ENCODE measurements at places on chromosomes 2 and 18.

GRCh38 chr18:54157646-54158385 lies 66.7 kb downstream of the MBD2 start:
- no peak for DNase-seq

GRCh38 chr2:237459741-237460174 lies 27.3 kb upstream of the MLPH start:
- no peak for DNase-seq

DNA sequence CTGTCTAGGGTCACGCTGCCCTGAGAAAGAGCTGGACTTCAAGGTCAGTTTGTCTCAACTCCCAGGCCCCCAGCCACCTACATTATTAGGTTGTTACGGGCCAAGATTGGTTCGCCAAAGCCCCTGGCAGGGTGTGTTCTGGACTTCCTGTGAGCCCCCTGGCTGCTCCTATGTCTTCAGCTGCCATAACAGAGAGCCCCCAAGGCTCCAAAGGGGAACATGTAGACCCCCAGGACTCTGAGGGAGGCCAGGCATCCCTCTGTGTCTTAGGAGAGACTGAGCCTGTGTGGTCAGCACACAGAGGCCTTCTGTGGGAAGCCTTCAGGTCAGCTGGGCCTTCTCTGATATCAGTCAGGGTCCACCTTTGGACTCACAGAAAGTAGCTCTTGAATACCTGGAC lies 58.3 kb downstream of the INHBB start:
- no peak for DNase-seq

DNA sequence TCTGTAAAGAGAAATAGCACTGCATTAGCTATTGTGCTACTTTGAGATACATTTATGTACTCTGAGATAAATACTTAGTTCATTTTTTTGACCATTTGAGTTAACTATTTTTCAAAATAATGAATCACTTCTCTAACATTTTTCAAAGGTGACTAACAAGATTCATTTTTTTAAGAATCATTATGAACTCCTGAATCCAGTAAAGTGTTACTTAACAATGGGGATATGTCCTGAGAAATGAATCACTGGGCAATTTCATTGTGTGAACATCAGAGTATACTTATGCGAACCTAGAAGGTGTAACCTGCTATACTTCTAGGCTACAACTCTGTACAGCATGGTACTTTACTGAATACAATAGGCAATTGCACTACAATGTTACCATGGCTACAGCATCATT lies 355.8 kb downstream of the ARL6IP6 start:
- DNase-seq: no peak

GRCh38 chr2:88813612-88814011 lies 122.1 kb downstream of the RPIA start:
- no peak for DNase-seq

DNA sequence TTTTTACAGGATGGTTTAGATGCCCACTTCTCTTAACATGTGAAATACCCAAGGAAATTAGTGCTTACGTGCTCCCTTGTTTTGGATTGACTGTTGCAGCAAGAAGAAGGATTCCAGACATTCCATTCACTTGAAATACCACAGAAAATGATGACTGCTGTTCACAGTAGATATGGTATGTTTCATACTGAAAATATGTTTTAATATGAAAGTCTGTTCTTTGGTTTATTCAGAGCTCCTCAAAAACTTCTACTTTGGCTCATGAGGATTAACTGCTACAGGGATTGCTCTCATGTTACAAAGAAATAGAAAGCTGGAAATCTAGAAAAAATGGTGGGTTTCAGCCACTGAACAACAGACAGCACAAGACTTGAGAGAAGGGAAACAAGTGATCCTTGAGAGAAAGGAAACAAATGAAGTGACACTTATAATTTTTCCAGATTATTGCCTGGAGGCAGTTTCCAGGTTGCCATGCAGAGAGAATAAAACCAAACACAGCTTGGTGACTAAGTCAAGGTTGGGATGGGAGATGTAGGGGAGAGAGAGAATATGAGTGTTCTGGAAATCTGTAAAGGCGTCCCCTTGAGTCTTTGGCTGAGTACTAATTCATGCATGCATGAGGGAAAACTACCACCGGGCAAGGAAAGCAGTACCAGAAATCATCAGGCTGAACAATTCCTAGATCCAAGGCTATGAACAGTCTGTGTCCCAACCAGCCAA lies 348.1 kb downstream of the CLIP4 start:
- peak; percentile 77 for DNase-seq

DNA sequence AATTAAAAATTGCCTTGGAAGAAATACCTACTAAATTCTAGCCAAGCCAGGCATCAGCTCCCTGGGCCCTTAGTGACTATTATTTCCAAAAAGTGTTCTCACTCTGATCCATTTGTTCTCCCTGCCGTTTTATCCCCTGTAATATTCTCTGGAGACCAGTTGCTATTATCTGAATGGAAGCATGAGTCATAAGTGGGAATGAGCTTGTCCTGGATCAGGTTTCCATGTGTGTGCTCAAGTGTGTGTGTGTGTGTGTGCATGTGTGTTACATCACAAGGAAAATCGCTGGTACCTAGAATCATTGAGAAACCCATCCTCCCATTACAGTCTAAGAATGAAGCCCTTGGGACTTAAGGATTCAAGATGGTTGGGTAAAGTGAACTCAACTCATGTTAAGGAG lies 130.3 kb upstream of the CXCR4 start:
- DNase-seq: peak; percentile 6

GRCh38 chr2:200373973-200374416 lies 67.5 kb downstream of the SPATS2L start:
- DNase-seq: no peak

- no peak for DNase-seq
Measured at GRCh38 chr18:59769129-59769865, 72.1 kb upstream of the CCBE1 start.

- no peak for DNase-seq
Measured at GRCh38 chr18:68429111-68429510, 285.8 kb downstream of the TMX3 start.

DNA sequence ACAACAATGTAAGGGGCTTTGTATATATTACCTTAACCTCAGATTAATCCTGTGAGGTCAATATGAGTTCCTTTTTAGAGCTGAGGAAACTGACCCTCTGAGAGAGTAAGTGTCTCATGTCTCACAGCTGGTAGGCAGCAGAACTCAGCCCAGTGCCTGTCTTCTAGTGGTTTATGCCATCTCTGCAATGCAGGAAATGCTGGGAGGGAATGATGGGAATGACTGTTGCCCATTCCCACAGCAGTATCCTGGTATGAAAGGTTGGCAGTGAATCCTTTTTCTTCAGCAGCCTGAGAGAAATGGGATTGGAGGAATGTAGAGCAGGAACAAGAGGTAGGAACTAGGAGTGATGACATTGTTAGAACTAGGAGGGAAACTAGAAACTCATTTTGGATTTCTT lies 6.0 kb downstream of the MRPL30 start:
- no peak for DNase-seq

DNA sequence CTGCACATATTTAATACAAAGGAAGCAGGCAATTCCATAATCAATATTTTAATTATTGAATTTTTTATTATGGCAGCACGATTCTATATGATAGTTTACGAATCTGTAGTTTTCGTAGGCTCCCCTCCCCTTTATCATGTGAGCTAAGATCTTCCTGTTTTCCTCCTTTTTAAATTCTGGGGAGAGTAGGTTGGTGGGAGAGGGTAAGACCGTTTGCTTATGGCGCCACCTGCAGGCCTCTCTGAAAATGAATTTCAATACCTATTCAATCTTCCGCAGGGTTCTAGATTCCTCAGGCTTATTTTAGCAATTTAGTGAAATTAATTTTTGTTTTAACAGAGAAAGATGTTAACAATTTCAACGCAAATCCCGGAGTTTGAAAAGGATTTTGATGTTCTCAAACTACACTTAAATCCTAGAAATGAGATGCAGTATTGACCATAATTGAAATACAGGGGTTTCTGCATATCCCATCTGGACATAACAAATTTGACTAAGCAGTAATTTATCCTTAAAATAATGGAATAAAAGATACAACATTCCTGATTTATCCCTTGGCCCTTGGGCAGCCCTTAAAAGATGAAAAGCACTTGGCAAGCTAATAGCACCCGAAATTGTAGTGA lies 12.8 kb upstream of the GBX2 start:
- DNase-seq: no peak

- DNase-seq: no peak
Measured at GRCh38 chr2:232307854-232308253, 70.7 kb upstream of the ALPP start.

GRCh38 chr2:96112501-96113366 lies 3.6 kb downstream of the ADRA2B start:
- DNase-seq: no peak

DNA sequence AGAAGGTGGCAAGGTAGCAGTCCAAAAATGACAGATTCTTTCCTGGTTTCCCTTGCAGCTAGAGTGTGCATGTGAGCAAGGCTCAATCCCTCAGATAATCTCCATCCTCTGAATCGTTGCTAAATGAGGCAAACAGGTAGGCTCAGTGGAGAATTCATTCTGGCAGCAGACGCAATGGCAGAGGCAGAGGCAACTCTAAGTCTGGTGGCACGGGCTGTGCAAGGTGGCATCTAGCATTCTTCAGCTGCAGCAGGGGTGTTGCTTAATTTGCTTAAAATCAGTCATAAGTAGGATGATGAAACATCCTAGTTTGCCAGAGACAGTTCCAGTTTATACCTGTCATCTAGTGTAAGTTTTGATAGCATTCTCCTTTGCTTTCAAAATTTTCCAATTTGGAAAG lies 391.1 kb upstream of the MEX3C start:
- no peak for DNase-seq

DNA sequence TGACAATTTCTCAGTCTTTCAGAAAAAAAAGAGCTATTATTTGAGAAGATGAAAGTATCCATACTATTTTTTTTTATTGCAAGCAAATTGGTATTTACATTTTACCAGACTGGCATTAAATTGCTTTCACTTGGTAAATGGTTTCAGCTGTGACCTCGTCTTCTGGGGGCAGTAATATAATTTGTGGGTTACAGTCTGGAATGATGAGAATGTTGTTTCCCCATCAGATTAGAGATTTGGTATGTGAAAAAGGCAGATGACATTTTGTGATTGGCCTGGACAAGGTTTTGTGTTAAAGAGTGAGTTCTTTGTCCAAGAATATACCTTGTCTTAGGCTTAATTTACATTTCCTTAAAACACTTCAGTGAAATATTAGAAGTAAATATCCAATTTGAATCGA lies 390.1 kb upstream of the ST6GAL2 start:
- DNase-seq: peak; percentile 30

DNA sequence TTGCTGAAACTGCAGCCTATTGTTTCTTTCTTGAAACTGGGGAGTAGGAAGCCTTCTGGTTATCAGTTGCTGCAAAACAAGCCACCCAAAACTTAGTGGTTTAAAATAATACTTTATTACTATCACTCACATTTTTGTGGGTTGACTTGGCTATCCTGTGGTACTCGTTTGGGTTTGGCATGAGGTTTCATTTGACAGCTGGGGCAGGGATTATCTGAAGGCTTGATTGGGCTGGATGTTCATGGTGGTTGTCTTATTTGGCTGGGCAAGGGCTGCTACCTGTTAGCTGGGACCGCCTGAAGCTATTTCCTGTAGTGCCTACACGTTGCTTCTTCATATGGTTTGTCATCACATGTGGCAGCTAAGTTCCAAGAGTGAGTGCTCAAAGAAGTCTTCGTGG lies 122.3 kb downstream of the PLCL1 start:
- DNase-seq: no peak

GRCh38 chr2:225041851-225042799 lies at the start of gene DOCK10:
Gene DOCK10, minus strand, starts transcription at chr2:225042468. Its CDS starts 94 bp downstream, at chr2:225042374.
- DNase-seq: no peak

DNA sequence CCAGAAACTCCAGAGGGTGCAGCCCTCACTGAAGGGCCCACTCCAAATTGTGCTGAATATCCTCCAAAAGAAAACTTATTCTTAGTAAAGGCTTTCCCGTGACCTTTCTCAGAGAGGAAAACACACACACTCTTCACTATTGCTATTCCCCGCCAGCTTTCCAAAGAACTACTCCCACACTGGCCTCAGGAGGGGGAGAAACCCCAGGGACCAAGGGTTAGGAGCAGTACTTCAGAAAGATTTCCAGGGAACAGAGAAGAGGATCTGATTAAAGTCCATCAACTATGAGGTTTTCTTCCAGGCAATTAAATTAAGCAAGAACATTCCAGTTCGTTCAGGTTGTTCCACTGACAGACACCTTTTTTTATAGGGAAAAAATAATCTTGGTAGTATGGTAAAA lies 150.2 kb downstream of the TTC32 start:
- no peak for DNase-seq

- DNase-seq: no peak
Measured at GRCh38 chr2:204264085-204264553, 281.2 kb upstream of the PARD3B start.

- DNase-seq: no peak
Measured at GRCh38 chr2:174688079-174688478, 76.2 kb downstream of the CHRNA1 start.

GRCh38 chr2:57536535-57537231 lies 509.9 kb upstream of the VRK2 start:
- DNase-seq: no peak

DNA sequence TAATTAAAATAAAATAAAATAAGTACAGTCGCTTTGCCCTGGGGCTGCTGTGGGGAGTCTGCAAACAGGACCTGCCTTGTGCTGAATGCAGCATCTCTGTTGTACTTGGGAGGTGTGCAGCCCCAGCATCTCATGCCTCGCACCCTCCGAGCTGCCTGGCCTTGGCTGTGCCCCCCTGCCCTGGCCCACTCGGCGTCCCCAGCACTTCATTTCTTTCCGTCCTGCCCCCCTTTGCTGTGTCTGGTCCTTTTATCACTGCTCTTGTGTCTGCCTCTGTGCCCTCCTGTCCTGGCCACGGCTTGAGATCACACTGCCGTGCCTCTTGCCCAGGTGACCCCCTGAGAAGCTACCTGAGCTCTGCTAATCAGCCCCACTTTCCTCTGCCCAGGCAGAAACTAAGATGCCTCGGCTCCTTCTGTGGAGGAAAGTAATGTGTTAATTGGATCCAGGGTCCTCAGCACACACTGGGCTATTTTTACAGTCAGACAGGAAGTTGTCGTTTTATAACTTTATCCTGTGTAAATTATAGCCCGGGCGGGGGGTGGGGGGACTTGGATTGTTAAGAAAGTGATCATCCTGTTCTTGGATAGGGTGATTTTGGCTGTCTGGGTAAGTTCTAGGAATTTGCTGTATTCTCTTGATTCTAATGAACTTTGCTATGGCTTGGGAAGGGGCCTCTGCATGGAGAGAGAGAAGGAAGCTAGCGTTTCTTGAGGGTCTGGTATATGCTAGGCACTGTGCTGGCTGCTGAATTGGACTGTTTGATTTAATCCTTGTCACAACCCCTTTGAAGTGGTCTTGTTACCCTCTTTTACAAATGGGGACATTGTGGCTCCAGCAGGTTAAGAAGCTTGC lies 69.4 kb downstream of the AGAP1 start:
- peak; percentile 34 for DNase-seq
